ENCODE measurements at places on chromosomes 11 and 22.

DNA sequence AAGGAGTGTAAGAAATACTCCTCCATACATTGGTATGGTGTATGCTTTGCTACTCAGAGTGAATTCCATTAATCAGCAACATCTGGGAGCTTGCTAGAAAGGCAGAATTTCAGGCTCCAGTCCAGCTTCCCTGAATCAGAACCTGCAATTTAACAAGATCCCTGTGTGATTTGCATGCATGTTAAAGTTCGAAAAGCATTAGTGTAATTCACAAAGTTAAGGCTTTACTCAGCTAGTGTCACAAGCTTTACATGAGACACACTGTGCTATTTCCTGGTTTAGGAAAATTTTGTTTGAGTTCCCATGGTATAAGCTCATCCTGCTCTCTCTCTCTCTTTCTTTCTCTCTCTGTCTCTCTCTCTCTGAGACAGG is 37.0 kb upstream of the HEPHL1 start:
- DNase-seq = no peak

DNA sequence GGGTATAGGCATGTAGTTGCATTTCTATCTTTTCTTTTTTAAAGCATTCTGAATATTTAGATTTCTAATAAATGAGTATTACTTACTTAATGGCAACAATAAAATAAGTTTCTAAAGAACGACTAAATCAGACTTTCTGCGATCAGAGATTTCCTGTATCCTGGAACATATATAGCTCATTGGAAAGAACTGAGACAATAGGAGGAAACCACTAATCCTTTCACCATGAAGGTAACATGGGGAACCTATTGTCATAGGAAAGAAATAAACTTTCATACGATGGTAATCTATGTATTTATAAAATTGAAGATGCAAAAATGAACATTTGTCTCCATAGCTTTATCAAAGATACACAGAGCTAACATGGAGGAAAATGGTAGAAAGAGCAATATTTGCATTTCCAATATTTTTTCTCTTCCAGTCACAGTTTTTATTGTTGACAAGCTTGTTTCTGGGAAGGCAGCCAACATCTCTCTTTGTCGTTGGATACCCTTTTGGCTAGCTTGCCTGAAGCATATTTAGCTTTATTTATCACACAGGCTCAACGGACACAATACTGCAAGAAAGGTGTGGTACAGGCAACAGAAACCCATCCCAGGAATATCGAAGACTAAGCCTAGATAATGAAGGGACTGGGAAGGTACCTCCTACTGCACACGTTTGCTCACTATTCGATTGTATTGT is 293.3 kb upstream of the MPPED2 start:
- peak; percentile 89 for DNase-seq

DNA sequence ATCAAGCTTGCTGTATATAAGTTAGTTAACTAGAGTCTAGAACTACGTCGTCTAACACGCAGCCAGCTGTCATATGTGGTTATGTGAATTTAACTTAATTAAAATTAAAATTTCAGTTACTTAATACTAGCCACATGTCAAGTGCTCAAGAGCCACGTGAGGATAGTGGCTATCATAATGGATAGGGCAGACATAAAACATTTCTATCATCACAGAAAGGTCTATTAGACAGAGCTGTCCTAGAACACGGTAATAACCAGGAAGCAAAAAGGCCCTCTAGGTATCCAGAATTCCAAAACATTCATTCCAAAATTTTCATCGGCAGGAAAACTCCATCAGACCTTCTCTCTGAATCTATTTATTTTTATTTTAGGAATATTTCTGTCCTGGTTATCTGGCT is 123.9 kb downstream of the RBFOX2 start:
- no peak for DNase-seq

- DNase-seq = no peak
These were observed 38.1 kb upstream of the WNT11 start for GRCh38 chr11:76244316-76244851.

DNA sequence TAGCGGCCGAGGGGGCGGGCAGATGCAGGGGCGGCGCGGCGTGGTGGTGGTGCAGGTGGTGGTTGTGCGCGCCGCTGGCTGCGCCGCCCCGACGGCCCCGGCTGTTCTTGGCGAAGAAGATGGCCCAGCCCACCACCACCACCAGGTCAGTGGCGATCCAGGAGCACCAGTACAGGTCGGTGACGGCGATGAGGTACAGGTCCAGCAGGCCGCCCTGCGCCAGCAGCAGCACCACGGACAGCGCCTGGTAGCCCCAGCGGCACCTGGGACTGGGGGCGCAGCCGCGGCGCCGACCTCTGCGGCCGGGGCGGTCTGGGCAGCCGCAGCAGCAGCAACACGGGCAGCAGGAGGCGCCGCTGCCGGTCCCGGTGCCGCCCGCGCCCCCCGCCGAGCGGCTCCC is 879 bp downstream of the TMEM121B start:
- no peak for DNase-seq

- no peak for DNase-seq
These were observed 1.5 kb downstream of the PTPRJ start for GRCh38 chr11:47981667-47982404.

DNA sequence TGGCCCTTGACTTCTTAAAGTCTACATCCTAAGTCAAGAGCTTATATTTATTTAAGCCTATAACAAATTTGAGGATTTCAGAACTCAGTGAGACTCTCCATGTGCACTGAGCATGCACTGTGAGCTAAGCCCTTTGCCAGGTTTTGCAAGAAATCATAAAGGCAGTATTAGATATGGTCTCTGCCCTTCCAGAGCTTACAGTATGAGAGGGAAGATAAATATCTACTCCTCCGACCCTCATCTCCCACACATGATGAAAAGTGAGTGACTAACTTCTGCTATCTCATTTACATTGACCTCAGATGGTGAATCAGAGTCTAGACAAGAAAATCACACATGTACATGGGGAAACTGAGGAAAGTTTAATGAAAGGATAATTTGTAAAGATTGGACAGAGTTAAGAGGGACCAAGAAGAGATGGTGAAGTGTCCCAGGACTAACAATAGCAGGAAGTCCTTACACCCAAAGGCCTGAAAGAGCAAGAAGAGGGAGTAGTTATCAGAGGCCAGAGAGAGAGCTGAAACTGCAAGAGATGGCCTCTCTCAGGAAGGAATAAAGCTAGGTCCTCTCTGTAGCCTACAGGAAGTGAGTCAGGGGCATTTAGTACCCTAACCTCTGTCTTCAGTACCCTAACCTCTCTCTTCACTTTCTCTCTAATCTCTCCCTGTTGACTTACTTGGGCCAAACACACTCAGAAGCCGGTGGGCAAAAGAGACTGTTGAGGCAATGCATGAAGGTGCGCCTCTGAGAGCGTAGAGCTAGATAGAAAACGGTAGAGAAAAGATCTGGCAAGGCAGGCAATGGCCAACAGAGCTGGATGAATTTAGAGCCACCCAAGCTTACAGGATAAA is 23.0 kb upstream of the BLID start:
- no peak for DNase-seq
